ENCODE measurements at places on chromosomes 6 and 20. TPM values are rescaled to one million over a fixed set of nuclear protein-coding genes. Genes with fewer than 3 reads are reported as not detected.

DNA sequence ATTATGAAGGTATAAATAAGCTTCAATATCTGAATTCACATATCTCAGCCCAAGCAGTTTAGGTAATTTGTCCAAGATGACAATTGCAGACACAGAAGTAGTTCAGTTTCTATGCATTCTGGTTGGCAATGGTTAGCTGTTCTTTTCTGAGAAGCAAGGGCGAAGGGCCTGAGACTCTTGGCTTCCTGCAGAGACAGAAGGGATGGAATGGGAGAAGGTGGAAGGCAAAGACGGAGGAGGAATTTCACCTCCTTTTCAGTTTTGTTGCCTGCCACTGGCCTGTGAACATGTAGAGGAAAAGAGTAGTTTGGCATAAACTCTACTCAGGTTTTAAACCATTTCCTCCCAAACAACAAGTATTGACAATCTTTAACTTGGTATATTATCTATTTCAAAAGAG lies 180.7 kb upstream of the HS3ST5 start:
- DNase-seq: no peak

- no peak for DNase-seq
These were observed 22.0 kb downstream of the MAPK14 start for GRCh38 chr6:36049582-36049981.

- peak; percentile 55 for DNase-seq
These were observed 317.0 kb downstream of the ZFAND3 start for GRCh38 chr6:38136547-38136946.

DNA sequence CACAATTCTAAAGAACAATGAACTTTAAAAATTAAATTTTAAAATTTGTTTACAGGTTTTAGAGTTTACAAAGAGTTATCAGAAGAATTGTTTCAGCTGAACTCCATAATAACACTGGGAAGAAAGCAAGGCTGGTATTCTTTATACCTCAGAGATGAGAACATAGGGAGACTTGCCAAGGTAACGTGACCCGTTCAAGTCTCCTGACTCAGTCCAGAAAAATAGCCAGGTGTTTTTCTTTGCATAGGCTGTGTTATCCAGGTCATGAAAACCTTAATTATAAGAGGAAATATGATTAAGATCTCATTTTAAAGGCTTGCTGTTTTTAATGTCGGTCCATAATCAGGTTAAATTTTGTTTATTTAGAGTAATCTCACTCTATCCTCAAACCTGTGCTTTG lies 8.5 kb upstream of the C6orf141 start:
- no peak for DNase-seq

Gene DCDC2
- under 0.01 TPM for total RNA-seq

DNA sequence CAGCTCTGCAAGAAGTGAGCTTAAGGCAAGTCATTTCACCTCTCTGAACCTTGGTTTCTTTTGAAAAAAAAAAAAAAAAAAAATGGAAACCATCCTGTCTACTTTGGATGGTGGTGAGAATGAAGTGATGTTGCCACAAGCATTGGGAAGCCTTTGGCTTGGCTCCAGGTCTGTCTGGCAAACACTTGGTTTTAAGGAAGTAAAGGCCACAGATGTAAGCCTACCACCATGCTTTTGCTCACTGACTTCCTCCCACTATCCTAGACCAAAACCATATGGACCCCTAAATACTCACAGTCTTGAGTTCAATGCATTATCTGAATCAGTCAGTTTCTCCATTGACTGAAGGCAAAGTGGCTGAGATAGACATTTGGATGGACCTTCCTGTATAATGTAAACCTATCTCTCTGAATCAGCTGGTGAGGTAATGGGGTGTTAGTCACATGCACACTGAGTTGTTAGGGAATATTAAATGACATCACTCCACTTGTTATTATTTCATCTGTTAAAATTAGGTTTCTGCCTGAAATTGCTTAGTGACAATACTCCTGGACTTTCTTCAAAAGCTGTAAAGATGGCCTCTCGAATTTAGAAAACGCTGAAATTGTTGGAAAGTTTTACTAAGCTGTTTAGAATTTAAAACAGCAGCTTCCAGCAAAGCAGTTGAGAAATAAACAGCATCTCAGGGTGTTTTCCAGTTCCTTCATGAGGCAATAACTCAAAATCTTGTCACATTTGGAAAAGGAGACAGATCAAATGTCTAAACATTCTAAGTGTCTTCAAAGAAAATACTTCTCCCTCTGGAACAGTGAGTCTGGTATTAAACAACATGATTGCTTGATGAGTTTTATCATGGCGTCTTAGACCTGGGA lies 833.5 kb downstream of the DHX35 start:
- DNase-seq: no peak

Gene GPR63
- under 0.01 TPM for total RNA-seq

- DNase-seq: no peak
These were observed 11.9 kb downstream of the GPX5 start for GRCh38 chr6:28537509-28538140.

DNA sequence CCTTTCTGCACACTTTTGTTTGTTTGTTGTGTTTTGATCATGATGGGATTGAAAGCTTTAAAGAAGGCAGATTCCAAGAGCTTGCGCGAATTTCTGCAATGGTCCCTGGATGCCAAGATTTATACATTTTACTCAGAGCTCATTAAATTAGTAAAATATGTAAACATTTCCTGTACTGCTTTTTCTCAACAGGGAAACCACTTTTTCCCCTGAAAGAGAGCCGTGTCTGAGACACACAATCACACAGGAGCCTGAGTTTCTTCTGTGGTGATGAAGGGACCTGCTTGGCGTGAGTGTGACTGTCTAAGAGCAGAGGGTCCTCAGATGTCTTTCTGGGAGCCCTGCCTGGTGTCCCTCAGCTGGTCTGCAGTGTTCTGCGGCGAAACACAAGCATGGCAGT lies 12.1 kb upstream of the TAGAP start:
- no peak for DNase-seq

Gene PKHD1
- not detected for total RNA-seq

DNA sequence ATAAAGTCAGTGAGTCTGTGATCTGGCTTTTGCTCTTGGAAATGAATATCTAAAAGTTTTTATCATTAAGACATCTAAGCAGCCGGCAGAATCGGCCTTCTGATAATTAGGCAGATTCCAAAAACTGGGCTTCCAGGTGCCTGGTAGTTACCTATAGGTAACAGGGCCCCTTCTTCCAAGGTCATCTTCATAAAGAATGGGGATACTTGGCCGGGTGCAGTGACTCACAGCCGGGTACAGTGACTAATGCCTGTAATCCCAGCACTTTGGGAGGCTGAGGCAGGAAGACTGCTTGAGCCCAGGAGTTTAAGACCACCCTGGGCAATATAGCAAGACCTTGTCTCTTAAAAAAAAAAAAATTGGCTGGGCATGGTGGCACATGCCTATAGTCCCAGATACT lies 12.9 kb upstream of the RBL1 start:
- no peak for DNase-seq

GRCh38 chr6:140040396-140040795 lies 665.9 kb upstream of the CITED2 start:
- no peak for DNase-seq

- no peak for DNase-seq
These were observed 37.9 kb downstream of the PRDM1 start for GRCh38 chr6:106124015-106124414.

- DNase-seq: no peak
These were observed 13.4 kb downstream of the NAPB start for GRCh38 chr20:23407781-23408464.

DNA sequence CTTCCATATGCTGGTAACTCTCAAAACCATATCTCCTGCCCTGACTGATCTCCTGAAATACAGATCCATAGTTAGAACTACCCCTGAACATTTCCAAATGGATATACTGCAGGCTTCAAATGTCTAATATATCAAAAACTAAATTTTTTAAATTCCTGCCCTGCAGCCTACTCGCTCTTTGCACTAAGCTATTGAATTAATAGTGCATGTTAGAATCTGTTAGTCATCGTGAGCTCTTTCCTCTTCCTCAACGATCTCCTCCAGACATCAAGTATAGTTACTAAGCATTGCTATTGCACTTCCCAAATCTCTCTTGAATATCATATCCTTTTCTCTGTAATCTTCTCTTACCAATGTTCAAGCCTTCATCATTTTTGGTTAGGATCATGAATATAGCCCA lies 26.0 kb upstream of the RSPO3 start:
- DNase-seq: no peak

GRCh38 chr6:135941275-135942025 lies 89.9 kb downstream of the PDE7B start:
- DNase-seq: peak; percentile 3

Measured in osteoblast (primary cell).